ENCODE measurements at places on chromosomes 5 and 9.

DNA sequence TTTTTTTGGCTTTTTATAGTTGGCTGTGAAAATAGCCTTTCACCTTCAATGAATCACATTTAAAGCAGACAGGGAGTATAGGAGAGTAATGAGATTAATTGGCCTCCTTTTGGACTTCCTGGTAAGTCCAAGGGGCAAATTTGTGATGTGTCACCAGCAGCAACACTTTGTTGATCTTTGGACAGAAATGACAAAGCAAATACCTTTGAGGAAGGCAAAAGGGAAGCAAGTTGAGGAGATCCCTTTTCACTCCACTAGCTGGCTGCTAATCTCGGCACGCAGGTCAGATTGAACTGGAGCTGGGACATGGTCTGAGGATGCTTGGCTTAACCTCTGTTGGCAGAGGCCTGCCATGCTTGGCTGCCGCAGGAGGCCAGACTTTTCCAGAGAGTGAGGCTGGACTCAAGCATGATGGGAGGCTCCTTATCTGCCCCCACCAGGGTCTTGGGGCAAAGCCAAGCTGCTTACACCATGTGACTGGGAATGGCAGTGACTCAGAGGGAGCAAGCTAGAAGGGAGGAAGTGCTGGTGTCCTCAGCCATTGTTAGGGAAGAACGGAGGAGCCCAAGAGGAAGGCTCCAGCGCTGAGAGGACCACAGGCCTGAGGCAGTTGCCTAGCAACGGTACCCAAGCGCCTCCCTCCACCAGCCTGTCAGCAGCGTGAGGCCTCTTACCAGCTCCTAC is 174.5 kb upstream of the MAP1B start:
- peak; percentile 28 for DNase-seq

DNA sequence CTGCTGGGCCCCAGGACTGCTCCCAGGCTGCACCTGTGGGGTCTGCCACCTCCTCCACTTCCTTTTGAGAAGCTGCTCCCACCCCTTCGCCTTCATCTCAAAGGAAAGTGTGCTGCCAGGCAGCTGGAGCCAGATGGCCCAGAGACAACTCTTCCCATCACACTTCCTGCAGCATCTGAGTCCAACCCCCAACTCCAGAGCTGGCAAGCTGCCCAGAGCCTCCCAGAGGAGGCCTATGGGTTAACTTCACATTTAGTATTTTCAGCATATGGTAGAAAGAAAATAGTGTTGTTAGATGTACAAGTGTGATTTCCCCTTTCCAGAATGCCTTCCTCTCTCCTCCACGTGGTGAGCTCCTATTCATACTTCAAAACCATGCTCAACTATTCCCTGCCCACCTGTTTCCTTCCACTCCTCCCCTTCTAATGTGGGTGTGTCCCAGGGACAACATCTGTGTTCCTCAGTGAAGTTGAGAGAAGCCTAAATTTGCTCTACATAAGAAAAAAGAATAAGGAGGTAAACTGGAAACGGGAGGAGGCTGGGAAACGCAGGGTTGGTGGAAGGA is 38.6 kb upstream of the KCNMB1 start:
- DNase-seq, result no peak

DNA sequence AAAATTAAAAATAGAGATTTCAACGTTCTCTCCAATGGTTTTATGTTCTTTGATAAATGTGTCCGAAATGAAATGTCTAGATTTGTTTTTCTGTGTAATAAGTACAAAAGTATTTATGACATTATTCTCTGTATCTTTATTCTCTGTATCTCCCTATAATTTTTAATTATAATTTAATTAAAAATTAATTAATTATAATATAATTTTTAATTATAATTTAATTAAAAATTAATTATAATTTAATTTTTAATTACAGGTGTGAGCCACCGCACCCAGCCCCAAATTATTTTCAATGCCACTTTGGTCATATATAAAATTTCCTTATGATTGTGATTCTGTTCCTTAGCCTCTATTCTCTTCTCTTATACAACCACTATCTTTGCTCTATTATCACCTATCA is 28.2 kb downstream of the SPATA31C2 start:
- no peak for DNase-seq

DNA sequence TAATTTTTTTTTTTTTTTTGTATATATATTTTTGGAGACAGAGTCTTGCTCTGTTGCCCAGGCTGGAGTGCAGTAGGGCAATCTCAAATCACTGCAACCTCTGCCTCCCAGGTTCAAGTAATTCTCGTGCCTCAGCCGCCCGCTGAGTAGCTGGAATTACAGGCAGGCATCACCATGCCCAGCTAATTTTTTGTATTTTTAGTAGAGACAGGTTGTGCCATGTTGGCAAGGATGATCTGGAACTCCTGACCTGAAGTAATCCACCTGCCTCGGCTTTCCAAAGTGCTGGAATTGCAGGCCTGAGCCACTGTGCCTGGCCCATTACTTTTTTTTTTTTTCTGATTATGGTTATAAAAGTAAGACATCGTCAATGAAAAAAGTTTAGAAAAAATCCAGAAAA is 84.0 kb upstream of the LMNB1 start:
- no peak for DNase-seq

GRCh38 chr5:121628783-121629182 is 222.9 kb upstream of the FTMT start:
- no peak for DNase-seq

DNA sequence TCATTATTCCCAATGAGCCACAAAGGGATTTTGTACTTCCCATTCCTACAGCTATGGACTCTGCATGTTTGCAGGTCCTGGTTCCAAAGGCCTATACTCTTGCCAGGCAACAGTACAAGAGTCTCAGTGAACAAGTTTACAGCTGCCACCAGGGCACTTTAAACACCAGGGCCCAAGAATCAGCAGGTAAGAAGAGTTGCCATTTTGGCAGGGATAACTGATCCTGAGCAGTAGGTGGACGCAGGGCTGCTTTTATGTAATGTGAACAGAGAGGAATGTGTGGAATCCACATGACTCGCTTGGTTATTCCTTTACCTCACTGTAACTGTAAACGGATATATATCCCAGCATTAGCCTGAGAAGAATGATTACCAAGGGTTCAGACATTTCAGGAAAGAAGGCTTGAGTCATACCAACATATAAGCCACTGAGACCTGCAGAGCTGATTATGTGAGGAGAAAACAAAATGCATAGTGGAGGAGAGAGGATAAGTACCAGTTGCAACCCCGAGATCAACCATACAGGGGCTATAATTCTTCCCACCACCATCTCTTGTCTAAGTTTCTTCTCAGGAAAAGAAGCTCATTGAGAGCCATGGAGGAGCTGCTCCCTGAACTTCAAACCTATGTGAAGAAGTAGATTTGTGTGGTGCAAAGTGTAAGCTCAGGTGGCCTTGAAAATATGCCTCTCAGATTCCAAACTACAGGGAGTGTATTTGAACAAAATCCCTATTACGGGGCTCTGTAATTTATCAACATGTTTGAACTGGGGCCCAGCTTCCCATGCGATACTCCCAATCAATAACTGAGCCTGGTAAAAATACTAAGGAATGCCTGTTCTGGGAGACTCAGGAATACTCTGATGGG is 24.6 kb downstream of the RAPGEF6 start:
- no peak for DNase-seq

- DNase-seq, result no peak
Measured at GRCh38 chr5:1555011-1555807, 31.4 kb upstream of the LPCAT1 start.

DNA sequence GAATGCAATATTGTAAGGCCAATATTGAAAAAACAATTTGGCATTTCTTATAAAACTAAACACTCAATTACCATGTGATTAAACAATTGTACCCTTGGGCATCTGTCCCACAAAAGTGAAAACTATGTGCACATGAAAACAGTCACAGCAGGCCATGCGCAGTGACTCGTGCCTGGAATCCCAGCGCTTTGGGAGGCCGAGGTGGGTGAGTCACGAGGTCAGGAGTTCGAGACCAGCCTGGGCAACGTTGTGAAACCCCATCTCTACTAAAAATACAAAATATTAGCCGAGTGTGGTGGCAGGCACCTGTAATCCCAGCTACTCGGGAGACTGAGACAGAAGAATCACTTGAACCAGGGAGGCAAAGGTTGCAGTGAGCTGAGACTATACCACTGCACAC is 343.7 kb downstream of the DMRTA1 start:
- no peak for DNase-seq

DNA sequence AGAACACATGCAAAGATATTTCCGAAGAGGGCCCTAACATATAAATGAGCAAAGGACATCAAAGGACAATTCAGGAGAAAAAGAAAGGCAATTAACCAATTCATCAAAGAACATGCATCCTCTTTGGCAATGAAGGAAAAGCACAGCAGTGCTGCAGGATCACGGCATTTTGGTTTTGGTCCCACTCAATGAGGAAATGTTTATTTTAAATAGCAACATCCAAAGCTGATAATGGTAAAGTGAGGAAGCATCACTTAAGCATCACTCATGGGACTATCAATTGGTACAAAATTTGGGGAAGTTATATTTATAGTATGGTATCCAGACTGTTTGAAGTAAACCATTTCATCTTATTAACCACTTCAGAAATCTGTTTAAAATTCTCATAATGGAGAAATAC is 5.5 kb upstream of the CXCL14 start:
- no peak for DNase-seq

DNA sequence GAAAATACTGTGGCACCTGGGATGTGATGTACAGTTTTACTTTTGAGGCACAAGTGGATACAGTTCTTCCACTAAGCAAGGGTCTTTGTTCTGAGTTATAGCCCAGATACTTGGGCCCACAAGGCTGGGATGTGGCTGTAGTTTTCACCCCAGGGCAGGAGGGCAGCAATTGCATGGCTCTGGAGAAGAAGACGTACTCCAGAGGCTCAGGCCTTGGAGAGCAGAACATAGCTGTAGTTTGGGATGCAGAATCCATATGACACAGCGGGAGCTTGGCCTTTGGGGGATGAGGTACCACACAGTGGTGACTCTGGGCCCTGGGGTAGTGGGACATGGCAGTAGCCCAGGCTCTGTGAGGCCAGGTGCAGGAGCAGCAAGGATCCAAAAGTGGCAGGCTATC is 110.8 kb upstream of the FSTL4 start:
- no peak for DNase-seq

GRCh38 chr9:19555214-19555613 is 146.4 kb downstream of the ACER2 start:
- no peak for DNase-seq

DNA sequence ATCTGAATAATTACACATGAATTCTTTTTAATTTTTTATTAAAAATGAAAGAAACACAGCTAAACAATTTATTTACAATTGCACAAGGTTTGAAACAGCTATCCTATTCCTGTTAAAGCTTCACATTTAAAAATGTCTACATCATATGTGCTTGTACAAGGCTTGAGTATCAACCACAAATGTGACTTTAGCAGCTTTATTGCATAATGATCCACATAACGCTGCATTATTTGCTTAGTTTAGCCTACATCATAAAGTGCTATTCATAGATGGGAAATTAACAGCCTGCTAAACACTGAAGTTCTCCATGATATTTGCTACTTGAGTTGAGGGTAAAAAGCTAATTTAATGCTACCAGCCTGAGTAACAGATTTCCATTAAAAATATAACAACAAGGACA is 45.0 kb downstream of the TRIM36 start:
- no peak for DNase-seq
